GM13976 (cell line): ENCODE measurements at places on chromosomes 2 and 18.

GRCh38 chr2:169137924-169138323, 68.6 kb downstream of the DHRS9 start:
- DNase-seq, result no peak

DNA sequence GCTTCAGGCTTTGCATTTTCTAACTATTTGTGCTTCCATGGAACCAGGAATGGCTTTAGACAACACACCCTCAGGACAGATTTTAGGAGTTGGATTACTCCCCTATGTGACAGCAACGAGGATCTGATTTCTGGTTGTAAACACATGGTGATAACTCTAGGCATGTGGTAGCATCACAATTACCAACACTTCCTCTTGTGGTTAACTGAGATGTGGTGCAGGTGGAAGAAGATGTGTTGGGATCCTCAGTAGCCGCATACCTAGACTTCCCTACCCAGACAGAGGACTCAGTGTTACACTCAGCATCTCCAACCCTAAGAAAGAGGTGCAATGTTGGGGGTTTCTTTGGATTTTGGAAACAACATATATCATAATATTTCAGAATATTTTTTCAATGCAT, 234.8 kb downstream of the DOK6 start:
- DNase-seq, result no peak

DNA sequence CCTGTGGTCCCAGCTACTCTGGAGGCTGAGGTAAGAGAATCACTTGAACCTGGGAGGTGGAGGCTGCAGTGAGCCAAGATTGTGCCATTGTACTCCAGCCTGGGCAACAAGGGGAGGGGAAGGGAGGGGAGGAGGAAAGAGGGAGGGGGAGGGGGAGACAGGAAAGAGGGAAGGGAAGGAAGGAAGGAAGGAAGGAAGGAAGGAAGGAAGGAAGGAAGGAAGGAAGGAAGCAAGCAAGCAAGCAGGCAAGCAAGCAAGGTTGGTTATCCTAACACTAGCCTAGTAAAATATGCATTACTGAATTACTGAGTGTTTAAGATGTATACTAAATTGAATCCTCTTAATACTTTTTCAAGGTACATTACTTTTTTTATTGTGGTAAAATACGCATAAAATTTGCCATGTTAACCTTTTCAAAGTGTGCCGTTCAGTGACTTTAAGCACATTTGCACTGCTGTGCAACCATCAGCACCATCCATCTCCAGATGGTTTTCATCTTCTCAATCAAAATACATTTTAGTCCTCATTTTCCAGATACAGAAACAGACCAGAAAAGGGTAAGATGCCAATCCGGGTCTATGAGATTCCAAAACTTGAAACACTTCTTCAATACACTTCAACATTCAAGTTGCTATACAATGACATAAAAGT, 28.9 kb downstream of the NCKAP1 start:
- no peak for DNase-seq

GRCh38 chr2:173075781-173076580, at the start of gene MAP3K20:
TSS of gene MAP3K20 (plus strand) at chr2:173075846. CDS start at chr2:173091032, 15,186 bp downstream.
- peak; percentile 76 for DNase-seq

- no peak for DNase-seq
These were observed 487.3 kb upstream of the SPRED2 start for GRCh38 chr2:65919550-65920188.

- DNase-seq, result no peak
These were observed 40.6 kb upstream of the DSC1 start for GRCh38 chr18:31203096-31203793.

- DNase-seq, result peak; percentile 51
These were observed 1.4 kb upstream of the PLCL1 start for GRCh38 chr2:197803033-197803444.

- DNase-seq, result no peak
These were observed 47.9 kb downstream of the EFR3B start for GRCh38 chr2:25089605-25090315.

GRCh38 chr2:237043866-237044265, 41.8 kb upstream of the COPS8 start:
- DNase-seq, result no peak

- no peak for DNase-seq
These were observed 434.9 kb upstream of the ST6GAL2 start for GRCh38 chr2:107320881-107321280.

- no peak for DNase-seq
These were observed 204.8 kb upstream of the SH3BP4 start for GRCh38 chr2:234747032-234747431.

DNA sequence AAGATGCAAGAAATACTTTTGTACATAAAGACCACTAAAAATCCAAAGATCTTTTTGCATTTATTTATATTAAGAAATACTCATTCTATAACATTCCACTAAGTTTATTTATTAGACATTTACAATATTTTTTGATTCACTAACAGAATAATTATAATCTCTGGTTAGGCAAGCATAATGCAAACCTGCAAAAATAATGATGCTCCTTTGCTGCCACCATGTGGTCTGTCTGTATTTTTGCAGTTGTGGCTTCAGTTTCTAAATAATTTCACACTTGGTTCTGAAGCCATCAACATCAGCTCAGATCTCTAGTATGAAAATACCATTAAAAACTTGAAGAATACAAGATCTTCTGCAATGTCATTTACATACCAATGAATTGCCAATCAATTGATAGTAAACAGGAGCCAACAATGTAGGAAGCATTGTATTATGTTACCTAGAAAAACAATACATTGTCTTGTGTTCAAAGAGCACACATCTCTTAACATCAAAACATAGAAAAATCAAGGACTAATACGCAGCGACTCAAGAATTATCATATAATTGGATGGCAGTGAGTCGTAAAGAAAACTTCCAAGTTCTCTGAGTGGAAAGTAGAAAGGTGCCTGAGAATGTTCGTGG, 28.8 kb upstream of the WDR75 start:
- DNase-seq, result peak; percentile 34

GRCh38 chr18:32343634-32344033, 127.0 kb downstream of the GAREM1 start:
- no peak for DNase-seq

GRCh38 chr18:32930695-32931301, 158.0 kb upstream of the KLHL14 start:
- DNase-seq, result peak; percentile 62

- no peak for DNase-seq
These were observed 238.8 kb upstream of the TANK start for GRCh38 chr2:160921386-160921964.

DNA sequence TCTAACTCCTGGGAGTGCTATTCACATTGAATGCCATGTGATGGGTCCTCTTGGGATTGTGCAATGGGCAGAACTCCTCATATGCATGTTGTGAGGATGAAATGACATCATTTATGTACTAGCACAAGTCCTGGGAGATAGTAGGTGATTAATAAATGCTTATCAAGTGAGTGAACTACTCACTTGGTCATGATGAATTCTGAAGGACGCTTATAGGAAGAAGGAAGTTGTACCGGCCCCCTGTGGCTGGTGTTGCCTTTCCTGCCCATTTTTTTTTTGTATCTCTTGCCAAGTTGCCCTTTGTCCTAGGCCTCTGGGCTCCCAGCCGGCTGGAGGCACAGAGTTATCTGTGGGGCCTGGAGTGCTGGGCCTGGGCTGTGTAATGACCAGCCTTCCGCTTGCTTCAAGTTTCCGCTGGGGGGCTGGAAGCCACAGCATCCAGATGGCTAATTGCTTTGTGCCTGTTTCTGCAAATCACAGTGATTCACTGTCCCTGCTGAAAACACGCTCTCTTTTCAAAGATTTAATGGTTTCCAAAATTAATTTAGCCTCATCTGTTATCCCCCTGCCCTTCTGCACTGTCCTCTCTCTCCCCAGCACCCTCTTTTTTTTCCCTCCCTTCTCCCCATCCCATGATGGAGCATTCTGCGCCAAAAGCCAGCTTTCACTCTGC, 33.7 kb upstream of the MRPL33 start:
- DNase-seq, result no peak

GRCh38 chr2:60555066-60555782, 1.8 kb upstream of the BCL11A start:
- DNase-seq, result peak; percentile 69

DNA sequence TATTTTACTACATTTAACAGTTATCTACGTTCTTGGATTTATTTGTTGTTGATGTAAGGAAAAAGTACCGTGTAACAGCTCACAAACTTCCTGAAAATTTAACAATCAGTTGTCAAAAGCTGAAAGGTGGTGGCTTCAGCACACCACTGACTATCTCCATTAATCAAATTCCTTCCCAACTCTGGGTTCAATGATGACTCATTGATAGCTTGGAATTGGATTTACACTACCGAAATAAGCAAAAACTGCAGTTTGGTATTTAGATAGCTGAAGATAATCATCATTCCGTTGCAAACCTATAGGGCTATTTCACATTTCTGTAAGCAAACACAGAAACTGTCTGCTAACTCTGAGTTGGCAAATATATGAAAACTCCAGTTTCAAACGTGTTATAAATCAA, 322.3 kb upstream of the TFPI start:
- DNase-seq, result no peak

DNA sequence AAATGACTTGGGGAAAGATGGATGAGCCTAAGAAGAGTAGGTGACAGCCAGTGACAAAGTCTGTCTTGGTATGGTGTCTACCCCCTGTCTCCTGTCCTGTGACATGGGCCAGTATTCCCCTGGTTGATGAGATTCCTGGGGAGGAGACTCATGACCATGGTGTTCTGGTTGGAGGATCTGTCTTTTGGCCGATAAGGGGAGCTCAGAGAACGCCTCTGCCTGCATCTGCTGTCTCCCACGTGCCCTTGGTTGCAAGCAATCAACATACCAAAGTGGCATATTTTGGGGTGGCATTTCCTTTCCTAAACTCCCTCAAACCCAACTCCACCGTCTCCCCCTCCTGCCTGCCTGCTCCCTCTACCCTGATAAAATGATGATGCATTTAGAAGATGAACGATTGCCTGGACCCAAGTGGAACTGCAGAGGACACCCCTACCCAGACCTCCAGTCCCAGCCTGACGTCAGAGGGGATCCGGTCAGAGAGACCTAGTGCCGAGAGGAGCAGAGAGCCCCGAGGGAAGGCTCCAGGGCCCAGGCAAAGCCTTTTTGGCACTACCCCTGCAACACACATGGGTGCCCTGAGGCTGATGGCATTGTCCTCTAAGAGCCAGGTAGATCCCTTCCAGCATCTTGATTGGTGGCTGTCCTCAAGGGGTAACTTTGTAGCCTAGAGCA, 124.2 kb upstream of the MSH6 start:
- DNase-seq, result no peak

DNA sequence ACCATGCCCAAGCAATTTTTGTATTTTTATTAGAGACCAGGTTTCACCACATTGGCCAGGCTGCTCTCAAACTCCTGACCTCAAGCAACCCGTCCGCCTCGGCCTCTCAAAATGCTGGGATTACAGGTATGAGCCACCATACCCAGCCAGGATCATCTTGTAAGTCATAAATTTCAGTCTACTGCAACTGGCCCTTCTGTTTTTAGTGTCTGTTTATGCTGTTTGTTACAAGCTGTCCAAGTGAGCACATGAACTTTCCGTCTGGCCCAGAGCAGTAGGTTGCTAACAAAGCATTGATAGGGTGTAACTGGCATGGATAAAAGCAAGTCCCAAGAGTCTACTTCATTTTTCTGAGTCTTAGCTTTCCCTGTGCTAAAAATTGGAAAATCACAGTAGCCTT, 164.4 kb upstream of the NT5C1B start:
- DNase-seq, result no peak

DNA sequence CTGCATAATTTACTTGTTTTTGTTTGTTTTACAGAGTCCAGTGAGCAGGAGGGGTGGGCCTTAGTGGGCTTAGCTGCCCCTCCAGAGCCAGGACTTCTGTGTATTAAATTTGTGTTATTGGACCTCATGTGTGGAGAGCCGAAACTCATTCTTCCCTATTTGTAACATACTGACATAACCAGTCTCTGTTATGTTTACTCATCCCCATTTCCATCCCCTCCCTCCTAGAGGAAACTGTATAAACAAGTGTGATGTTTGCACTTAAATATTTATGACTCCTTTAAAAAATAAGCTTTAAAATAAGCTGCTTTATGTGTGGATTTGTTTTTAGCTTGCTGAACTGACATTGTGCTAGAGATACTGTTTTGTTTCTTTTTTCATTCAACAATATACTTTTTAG, 13.8 kb downstream of the ZNF512 start:
- DNase-seq, result no peak

DNA sequence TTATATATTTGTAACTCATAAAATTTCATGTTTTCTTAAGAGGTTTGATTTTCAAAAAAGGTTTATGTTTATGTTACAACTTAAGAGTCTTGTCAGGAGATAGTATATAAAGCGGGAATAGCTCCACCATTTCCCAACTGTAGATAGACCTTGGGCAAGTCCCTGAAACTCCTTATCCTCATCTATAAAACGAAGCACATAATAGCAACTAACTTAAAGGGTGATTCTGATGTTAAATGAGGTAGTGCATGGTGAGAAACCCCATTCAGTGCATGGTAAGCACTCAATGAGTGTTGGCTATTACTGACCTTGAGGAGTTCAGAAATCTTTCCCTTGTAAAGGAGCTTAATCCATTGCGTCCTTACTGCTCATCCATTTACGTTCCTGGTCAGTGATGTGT, 34.1 kb downstream of the KCTD18 start:
- no peak for DNase-seq

- DNase-seq, result no peak
These were observed 79.7 kb downstream of the HS1BP3 start for GRCh38 chr2:20571231-20571630.

GRCh38 chr2:3566806-3567205, 8.3 kb upstream of the RPS7 start:
- DNase-seq, result no peak

DNA sequence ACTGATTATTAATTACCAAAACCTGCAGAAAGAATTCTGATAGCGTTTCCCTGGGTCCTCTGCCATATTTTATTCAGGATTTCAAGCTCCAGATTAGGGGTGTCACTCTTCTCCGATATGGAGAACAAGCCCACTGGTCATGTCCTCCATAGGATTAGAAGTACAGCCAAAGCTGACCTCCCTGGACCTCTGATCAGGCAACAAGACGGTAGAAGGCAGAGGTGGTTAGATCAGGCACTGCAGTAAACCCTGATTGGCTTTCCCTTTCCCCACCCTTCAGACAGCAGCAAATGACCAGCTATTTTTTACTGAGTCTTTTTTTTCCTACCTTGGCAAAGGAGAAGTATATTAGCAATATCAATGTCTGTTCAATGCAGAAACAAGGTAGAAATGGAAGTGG, 37.7 kb downstream of the SPC25 start:
- DNase-seq, result no peak

GRCh38 chr2:190119257-190119656, 56.7 kb upstream of the MSTN start:
- DNase-seq, result no peak

DNA sequence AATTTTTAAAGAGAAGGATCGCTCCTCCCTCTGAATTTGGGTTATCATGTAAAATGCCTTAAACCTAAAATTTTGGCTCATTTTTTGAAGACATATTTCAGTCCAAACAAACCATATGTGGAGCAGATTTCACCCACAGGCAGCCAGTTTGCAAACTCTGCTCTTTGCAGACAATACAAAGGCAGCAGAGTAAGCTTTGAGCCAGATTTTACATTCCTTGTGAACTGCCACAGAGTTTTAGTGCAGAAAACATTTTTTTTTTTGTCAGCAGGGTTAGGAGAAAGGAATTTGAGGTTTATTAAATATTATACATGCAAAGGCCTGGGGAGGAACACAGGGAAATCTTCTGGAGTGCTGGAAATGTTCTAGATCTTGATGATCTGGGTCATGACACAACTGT, 171.9 kb upstream of the FN1 start:
- DNase-seq, result no peak

- no peak for DNase-seq
These were observed 37.6 kb upstream of the RMP24 start for GRCh38 chr18:35934891-35935290.
